MV-4-11 (cell line): ENCODE measurements at places on chromosomes 6 and 20.

DNA sequence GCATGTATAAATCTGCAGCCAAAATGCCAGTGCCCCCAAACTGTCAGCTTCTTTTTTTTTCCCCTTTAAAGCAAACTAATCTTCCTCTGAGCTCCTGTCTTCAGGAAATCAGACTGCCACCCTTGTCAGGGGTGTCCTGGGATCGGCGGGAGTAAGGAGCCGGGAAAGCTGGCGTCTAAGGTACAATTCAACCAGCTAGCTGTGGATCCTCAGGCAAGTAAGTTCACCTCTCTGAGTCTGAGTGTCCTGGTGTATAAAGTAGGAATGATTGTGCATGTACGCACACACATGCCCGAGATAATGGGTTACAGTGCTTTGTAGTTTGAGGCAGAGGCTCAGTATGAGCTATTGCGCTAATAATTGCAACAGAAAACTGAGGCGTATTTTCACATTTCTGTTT is 98.3 kb downstream of the ANKRD60 start:
- no peak for DNase-seq

GRCh38 chr6:3022765-3023662 is 23.3 kb downstream of the NQO2 start:
- peak; percentile 73 for DNase-seq

DNA sequence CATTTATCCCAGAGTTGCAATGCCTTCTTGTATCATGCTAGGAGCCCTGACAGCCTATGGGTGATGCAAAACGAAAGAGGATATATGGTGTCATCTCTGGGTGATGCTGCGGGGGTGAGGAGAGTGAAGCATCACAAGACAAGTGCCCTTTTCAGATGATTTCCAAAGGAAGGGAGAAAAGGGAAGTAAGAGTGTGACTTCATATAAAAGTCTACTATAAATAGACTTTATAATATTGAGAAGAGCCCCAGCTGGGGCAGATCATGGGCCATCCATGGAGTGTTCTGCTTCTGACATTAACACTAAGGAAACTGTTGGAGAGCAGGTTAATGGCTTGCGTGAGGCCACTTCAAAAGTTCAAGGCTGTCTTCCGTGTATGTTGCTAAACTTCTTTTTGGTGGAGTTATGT is 4.4 kb downstream of the CD83 start:
- peak; percentile 99 for DNase-seq

DNA sequence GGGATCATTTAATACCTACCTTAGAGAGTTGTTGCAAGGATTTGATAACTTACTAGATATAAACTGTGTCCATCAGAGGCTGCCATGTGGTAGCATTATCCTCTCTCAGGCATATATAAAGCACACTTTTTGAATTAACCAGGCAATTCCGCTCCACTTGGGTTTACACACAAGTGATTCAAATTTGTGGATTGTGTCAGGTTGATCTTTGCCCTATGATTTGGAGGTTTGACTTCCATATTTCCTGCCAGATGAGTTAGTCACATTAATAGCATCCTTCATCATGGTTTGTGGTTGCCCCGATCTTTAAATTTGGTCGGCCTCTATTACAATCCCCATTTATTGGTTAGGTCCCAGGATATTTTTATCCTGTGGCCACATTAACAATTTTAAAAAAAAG is 44.8 kb upstream of the CTAGE9 start:
- no peak for DNase-seq

DNA sequence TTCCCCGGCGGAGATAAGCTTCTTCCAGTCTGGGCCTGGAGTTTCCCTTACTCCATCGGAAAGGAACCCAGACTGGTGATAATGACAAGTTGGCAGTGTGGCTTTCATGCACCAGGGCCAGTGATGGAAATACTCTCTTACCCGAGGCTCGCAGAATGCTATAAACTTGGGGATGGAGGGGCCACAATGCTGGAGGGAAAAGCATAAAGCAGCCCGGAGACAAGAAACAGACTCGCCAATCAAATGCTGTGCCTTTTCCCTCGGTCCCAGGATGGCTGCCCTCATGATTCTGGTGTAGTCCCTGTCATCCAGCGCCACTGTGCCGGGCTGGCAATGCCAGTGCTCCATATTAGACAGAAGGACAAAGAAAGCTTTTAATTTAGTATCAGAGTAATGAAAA is 325.6 kb downstream of the THBS2 start:
- DNase-seq: no peak

GRCh38 chr6:85469276-85470022 is 19.6 kb downstream of the NT5E start:
- DNase-seq: no peak

DNA sequence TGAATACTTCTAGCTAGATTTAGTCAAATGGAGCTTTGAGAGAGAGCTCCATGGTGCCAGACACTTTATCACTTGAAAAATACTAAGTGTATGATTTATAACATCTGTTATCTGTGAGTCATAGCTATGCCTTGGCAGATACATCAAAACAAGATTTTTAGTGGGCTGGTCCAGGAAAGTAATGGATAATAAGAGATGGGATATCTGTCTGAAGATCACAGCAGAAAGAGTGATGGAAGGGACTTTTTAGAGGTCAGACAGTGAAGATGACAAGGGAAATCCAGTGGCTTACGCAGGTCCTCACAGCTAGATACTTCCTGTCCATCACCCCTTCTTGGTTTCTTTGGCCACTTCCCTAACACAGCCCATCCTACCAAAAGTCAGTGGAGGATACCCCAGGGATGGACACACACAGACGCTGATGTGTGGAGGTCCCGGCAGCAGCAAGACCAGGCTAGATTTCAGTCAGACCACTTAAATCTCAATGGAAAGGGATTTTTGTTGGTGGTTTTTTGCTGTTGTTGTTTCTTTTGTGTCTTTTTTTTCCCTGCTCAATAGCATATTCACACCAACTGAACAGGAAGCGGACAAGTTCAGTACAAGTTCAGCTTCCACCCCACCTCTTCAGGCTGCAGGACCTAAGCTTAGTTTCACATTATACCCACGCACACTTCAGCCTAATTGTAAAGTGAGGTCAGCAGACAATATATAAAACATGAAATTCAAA is 209.3 kb downstream of the ALDH8A1 start:
- DNase-seq: no peak

DNA sequence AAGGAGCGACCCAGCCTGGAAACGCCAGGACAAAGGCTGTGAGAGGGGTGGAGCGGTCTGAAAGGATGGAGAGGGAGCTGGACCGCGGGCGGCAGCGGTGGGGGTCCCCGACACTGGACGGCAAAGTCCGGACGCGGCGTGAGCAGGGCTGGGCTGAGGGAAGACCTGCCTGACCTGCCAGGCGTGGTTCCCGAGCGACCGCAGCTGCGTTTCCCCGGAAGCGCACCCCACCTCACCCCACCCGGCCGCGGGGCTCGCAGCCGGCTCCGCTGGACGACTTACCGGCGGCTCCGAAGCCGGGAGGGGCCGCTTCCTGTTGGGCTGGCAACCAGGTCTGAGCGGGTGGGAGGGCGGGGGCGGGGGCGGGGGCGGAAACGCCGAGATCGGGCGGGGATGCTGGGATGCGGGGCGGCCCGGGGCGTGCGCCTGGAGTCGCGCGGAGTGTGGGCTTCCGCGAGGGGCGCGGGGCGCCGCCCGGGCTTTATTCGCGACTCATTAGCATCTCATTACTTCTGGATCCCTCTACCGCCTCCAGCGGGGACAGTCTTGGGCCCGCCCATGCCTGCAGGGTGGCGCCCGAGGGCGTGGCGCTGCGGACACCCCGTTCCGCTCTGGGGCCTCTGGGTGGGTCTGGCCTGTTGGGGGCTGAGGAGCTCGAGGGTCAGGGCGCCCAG is at the start of gene MICAL1:
MICAL1 (minus strand) TSS at position 336 of the 674 bp plus-strand sequence. CDS start 1,576 bp downstream, outside the sequence.
- DNase-seq: peak; percentile 81

- no peak for DNase-seq
Observed at GRCh38 chr20:56417911-56418310, 5.9 kb downstream of the CASS4 start.

- peak; percentile 73 for DNase-seq
Observed at GRCh38 chr6:138719744-138720143, 53.8 kb upstream of the CCDC28A start.

DNA sequence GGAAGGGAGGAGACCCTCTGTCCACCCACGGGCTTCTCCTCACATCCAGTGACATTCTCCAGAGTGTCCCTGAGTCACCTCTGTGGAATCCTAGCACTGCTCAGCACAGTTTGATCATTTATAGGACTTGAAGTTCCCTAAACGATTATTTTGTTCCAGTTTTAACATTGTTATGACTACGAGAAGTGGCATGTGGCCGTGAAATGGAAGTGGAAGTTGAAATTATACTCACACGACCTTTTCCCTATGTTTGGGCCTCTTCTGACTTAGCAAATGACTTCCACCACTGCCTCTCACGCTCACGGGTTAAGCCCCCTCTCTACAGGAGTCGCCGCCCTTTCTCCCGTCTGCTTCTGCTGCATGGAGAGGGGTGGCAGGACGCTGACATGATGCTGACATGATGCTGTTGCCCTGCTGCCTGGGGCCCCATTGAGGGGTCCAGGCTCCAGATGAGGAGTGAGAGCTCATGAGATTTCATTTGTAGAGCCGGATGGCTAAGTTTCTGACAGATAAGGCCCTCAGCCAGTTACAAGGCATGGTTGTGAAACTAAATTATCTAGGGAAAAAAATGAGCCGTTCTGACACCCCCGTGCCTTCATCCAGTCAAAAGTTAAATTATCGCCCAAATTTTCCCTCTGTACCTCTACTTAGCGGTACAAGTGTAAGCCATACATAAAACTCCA is 153.6 kb upstream of the UST start:
- DNase-seq: no peak

DNA sequence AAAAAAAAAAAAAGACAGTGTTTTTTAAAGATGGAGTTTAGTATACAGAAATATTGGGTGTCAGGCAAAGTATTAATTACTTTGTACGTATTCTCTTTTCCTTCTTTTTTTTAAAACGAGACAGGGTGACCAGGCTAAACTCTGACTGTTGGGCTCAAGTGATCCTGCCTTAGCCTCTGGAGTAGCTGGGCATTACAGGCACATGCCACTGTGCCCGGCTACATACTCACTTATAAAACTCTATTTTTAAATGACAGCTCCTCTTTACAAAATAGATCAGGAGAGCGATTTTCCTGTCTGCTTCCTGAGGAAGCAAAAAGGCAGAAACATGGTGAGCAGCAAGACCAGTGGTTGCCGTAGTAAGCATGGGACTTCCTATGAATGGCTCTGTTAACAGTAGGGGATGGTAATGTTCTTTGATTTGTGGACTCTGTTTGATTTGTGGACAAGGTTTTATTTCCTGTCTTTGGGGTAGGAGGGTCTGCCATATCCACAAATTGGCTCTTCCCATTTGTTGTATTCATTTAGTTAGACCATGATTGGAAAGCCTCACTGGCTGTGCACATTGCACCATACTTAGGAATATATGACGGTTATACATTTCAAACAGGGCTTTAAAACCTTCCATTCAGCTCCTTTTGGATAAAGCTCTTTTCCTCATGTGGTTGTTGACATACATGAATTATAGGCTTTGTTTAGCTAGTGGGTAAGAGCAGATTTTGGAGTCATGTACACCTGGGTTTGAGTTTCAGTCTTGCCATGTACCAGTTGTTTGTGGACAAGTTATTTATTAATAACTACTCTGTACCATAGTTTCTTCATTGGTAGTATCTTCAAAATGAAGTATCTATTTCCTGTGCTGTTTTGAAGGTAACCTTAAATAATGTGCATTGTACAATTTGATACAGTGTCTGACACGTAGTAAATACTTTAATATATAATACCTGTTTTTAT is 45.1 kb downstream of the PTPRA start:
- no peak for DNase-seq

DNA sequence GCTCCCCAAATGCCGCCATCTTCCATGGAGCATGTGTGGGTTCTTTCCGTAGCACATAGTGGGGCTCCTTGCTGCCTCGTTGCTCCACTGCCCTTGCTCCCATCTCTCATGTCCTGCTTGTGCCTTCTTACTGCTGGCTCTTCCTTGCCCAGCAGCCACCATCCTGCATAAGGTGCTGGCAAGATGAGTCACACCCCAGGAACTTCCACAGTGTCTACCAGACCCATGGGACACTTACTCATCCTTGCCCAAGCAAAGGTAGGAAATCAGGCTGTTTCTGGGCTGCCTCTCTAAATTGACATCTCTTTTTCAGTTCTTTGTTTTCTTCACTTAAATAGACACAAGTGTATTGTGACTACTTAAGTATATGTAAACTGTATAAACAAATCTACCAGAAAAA is 39.4 kb upstream of the RGS17 start:
- no peak for DNase-seq

DNA sequence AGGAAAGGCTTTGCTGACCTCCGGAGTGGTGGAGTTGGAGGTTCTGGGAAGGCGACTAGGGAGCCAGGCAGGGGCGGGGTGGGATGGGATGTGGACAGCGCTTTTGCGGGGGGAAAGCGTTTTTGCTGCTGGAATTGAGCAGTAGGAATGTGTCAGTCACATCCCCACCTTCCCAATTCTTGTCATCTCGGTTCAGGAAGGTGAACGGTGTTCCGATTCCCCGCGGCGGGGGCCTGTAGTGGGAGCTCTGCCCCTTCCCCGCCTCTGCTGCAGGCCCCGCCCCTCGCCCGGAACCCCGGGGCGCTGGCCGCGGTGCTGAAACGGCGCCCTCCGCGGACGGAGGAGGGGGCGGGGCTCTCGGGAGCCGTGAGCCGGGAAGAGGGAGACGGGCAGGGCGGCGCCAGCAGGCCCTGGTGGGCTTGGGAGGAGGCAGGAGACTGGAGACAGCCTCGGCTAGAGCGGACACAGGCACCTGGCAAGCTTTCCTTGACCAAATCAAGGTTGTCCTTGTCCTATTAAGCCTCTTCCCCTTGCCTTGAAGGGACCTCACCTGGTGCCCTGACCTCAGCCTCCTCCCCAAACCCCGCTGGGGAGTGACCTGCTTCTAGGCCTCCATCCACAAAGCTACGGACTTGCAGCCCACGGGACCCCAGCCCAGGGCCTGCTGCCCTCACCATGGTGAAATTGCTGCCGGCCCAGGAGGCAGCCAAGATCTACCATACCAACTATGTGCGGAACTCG is at the start of gene LHFPL5:
LHFPL5 (plus strand) TSS at position 357 of the 741 bp plus-strand sequence; CDS start at position 676, 319 bp downstream.
- DNase-seq: no peak

DNA sequence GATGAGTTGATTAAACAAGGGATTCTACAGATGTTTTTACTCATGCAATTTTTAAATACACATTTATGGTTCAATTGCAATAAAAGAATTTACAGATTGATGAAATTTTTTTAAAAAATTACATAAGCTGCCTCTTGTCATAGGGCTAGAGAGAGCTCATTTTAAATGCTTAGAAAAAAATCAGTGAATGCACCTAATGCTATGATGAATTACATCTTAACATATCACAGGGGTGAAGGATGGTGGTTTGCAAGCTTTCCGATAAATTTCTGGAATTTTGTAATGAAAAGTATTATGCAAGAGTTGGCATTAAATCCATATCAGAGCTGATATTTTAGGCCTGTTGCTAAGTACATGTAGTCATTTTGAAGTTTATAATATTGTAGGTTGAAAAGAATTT is 29.6 kb downstream of the DSE start:
- DNase-seq: no peak
